Stimulated activated CD4-positive, alpha-beta T cell treated with anti-CD3 and anti-CD28 coated beads, Interleukin-2, amount 100 ng/mL, for 48 hours (primary cell): ENCODE measurements at places on chromosomes 12 and 14.

DNA sequence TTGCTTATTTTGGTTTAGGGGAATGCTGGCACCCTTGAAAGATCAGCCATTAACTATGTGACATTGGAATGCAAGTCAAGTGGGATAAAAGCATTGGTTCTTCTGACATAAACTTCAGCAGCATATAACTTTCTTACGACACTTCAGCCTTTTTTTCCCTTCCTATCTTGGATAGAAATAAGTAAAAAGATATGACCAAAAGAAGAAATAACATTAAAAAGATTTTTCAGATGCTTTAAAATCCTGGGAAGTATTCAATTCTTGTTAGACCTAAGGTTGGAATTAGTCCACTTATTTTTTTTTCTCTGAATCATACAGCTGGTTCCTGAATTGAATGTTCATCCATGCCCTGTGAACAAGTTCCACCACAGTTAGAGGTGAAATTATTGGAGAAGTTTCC is 85.6 kb upstream of the TSPAN8 start:
- no peak for DNase-seq

DNA sequence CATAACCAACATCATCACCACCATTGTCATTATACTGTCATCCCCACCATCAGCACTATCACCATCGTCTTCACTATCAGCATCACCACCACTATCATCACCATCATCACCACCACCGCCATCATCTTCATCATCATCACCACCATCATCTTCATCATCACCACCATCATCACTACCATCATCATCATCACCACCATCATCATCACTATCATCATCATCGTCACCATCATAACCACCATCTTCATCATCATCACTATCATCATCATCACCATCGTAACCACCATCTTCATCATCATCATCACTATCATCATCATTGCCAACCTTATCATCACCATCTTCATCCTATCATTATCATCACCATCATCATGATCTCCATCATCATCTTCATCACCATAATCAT is 39.0 kb downstream of the SVOP start:
- no peak for DNase-seq

DNA sequence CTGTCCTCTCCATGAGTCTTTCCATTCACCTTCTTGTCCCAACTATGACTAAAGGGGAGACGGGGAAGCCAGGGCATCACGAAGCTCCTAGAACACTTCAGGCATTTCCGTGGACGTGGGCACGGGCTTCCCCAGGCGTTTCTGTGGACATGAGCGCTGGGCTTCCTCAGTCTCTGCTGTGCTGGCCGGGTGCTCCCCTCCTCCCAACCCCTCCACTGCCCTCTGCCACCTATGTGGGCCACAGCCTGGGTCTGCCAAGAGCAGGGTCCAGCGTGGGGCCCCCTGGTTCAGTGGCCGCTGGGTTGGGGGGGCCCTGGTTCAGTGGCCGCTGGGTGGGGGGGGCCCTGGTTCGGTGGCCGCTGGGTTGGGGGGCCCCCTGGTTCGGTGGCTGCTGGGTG is 14.8 kb downstream of the HIP1R start:
- no peak for DNase-seq

DNA sequence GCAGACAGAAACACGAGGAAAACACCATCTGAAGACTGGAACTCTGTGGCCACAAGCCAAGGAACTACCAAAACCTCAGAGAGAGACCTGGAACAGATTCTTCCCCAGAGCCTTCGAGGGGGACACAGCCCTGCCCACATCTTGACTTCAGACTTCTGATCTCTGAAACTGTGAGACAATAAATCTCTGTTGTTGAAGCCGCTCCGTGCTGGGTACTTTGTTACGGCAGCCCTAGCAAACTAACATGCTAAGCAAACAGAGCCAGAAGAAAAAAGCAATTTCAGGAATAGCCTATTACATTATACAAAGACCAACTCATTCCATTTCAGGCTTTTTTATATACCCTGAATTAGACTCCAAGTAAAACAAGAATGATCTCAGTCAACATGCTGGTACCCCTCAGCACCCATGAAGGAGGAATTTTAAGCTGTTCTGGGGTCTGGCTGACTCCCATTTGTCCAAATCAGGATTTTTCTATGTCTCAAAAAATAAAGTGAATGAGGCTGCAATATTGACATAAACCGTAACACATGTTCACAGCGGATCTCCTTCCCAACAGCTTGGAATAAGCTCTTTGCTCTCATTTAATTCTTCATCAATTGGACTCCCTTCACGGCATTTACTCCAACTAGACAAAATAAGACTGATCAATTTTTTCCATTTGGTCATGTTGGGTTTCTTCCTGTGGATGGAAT is 190.1 kb downstream of the FOXN3 start:
- no peak for DNase-seq

- no peak for DNase-seq
These were observed 101.9 kb downstream of the SLC8A3 start for GRCh38 chr14:70086685-70087379.

GRCh38 chr12:56248711-56249110 is 9.5 kb downstream of the ANKRD52 start:
- no peak for DNase-seq
